ENCODE measurements at places on chromosomes 2 and 18.

DNA sequence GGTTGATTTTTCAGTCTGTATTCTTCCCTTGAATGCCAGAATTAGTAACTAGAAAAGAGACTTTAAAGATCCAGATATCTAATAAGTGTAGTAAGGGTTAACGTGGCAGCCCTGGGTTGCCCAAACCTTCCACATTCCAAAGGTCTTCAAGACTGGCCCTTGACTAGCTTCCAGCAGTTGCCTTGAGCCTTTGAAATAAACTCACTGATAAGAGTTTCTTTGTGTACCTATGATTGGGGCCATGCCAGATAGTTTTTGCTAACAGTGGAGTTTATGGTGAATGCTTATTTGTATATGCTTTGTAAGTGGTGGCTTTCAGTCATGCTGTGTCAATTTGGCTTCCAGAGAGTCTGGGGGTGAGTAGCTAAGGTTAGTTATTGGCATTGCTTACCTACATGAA, 722.3 kb downstream of the RNF144A start:
- DNase-seq: no peak

DNA sequence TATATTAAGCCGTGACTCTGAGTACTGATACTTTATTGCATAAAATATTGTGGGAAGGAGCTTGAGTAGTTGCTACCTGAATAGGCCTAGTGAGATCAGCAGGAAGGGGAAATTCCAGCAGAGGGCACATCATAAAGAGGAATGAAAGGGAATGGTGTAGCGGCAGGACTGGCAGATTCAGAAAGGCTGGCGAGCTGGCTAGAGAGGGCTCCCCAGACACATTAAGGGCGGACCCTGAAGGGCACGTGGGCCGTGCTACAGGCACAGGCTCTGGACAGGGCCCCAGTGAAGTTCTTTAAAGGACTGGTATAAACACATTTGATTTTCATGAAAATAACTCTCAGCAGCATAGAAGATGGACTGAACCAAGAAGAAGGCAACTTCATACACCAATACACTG, 43.0 kb downstream of the PTPN2 start:
- DNase-seq: no peak

GRCh38 chr2:217075268-217076057, 215.6 kb upstream of the TNP1 start:
- DNase-seq: peak; percentile 13

DNA sequence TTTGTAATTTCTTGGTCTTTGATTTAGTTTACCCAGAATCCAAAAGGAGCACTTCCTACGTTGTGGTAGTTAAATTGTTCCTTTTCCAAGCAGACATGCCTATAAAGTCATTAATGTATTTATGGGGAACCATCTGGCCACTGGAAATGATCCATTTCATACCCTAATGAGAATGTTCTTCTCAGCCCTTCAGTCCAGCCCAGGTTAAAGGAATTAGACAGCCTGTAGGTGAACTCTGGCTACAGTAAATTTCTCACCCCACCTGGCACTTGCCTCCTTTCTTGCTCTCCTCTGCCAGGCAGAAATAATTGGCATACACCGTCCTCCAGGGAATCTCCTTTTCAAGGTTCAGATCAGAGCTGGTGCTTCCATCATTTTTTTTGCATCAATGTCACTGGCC, 121.1 kb downstream of the SETBP1 start:
- no peak for DNase-seq

DNA sequence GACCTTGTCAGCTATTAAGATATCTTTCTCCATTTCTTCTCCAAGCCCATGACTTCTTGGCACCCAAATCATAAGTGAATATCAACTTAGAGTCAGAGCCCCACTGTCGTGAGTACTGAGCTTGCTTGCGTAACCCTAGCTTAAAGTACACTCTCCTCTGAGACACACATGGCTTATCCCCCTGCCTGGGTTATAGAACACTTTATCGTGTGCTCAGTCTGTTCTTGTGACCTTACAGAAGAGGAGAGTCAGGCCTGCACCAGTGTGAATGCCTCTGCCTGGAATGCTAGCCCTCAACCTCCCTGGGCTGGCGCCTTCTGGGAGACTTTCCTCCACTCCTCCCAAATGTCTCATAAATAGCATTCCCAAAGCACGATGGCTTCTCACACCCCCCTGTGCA, 79.3 kb downstream of the CEP192 start:
- DNase-seq: no peak
